ENCODE measurements at places on chromosomes 16 and 17. TPM values are rescaled to one million over a fixed set of nuclear protein-coding genes. Genes with fewer than 3 reads are reported as not detected.

Gene CMTM2
- not detected for total RNA-seq

Gene MRC2
- total RNA-seq: 41.5 TPM

Gene KRT13
- total RNA-seq: 752 TPM

Gene AATK
- total RNA-seq: 0.28 TPM
